Activated T-helper 1 cell treated with anti-CD3 and anti-CD28 coated beads, Interleukin-2, amount 50 U/mL, for 16 hours (primary cell): ENCODE measurements at places on chromosomes 3 and 15.

- no peak for DNase-seq
These were observed 182.4 kb downstream of the ADAMTS9 start for GRCh38 chr3:64505419-64505818.

- no peak for DNase-seq
These were observed 533.5 kb downstream of the NAALADL2 start for GRCh38 chr3:175392653-175393052.

DNA sequence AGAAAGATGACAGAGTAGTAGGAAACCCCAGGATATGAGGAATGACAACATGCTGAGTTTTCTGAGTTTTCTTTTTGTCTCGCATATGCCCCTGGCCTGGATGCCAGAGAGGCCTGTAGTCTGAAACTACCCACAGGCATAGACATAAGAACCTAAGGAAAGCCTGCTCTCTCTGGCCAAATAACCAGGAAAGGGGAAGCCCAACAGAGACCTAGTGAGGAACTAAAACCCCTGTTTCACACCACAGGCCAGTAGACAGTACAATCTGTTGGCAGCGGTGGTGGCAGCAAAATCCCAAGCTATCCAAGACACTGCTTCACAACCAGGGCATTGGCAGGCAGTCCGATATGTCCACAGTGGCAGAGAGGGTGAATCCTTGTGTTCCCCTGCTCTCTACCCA lies 55.0 kb upstream of the DCP1A start:
- DNase-seq: no peak

- DNase-seq: no peak
These were observed 781.2 kb upstream of the ARPP21 start for GRCh38 chr3:34858067-34858660.

- no peak for DNase-seq
These were observed 131.9 kb upstream of the MEF2A start for GRCh38 chr15:99433757-99434450.

DNA sequence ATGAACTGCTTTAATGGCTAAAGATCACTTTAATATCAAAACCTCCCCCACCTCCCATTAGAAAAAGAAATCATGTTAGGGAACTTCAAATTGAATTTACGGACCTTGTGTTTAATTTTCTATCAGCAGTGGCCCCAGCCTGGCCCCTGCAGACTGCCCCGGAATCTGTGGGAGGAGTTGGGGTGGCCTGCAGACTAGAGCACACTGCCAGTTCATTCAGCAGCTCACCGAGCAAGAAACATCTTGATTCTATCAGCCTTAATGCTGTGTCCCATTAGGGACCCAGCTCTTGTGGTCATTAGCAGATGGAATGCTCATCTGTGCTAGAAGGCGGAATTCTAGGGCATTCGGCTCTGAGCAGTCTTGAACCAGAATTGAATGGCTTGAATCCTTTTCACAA lies 54.2 kb downstream of the FLNB start:
- no peak for DNase-seq

- DNase-seq: no peak
These were observed 2.8 kb upstream of the FAM131A start for GRCh38 chr3:184334470-184335158.

GRCh38 chr15:37903919-37904625 lies 30.4 kb upstream of the TMCO5A start:
- no peak for DNase-seq

- no peak for DNase-seq
These were observed 49.7 kb downstream of the TMEM39A start for GRCh38 chr3:119413603-119414280.

DNA sequence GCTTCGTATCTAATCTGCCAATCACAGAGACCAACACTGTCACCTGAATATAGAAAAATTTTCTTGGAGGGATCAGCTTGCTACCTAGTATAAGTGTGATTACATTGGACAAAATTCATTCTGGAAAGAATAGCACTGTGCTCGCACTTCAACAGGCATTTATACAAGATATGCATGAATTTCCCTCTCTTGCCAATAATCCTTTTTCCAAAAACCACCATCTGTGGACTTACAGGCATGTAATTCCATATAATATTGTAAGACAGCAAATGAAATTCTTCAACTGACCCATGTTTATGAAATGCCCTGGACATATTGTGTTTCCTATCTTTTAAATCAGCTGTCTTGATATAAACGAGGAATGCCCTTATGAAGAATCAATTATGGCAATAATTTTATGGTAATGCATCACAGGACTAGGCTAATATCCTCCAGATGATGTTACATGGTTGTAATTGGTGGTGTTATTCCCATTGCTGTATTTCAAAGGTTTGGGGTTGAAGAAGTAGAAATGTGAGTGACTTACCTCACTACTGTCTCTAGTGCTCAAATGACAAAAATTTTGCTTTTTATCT lies 861.4 kb upstream of the NECTIN3 start:
- no peak for DNase-seq

DNA sequence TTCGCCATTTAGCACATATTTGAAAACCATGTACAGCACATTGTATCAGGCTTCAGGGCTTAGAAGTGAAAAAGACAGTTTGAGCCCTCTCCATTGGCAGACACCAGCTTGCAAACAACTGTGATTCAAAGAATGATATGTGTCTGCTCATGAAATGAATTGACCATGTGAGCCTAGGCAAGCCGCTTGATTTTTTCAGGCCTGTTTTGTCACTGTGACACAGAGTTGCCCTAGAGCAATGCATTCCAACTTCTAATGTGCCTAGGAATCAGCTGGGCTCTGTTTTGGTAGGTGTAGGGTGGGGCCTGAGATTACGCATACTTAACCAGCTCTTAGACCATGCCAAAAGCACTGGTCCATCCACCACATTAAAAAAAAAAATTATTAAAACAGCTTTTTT lies 53.0 kb downstream of the ATP2C1 start:
- no peak for DNase-seq

DNA sequence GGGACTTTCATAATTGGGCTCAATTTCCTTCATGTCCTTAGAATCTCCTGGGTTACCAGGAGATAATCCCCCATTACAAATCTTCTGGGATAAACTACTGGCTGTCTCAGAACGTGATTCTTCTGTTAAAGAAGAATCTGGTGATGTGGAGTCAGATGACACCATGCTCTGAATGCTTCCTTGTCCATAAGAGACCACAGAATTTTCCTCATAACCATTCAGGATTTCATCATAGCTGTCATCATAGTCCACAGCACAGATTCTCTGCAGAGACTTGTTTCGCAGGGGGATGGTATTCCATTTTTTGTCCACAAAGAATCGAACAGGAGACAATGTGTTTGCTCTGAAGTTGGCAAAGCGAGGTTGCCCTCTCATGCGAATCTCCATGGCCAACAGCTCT lies 109.8 kb upstream of the TSPAN3 start:
- no peak for DNase-seq

DNA sequence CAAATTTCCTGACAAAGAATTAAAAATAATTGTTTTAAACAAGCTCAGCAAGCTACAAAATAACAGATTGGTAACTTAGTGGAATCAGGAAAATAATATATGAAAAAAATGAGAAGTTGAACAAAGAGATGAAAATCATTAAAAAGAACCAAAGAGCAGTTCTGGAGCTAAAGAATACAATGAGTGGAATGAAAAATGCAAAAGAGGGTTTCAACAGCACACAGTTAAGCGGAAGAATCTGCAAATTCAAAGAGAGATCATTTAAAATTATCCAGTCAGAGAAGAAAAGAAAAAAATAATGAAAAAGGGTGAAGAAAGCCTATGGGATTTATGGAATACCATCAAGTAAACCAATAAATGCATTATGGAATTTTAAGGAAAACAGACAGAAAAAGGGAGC lies 6.2 kb upstream of the GABRR3 start:
- no peak for DNase-seq
